Mammary microvascular endothelial cell (primary cell): ENCODE measurements at places on chromosomes 11 and 22. TPM values are rescaled to one million over a fixed set of nuclear protein-coding genes. Genes with fewer than 3 reads are reported as not detected.

DUSP8 gene
- 3.3 and 3.7 TPM in 2 replicates for total RNA-seq

CECR2 gene
- 0.05 and 0.13 TPM in 2 replicates for total RNA-seq

OR4D11 gene
- total RNA-seq = not detected in 2 replicates

CHRDL2 gene
- total RNA-seq = not detected in 2 replicates

LIPT2 gene
- 1.2 and 2.6 TPM in 2 replicates for total RNA-seq

ST14 gene
- total RNA-seq = under 0.01 and 0.05 TPM in 2 replicates

CALCA gene
- not detected in 2 replicates for total RNA-seq

DCHS1 gene
- 22.5 and 23.9 TPM in 2 replicates for total RNA-seq

CST6 gene
- 0.20 and 0.25 TPM in 2 replicates for total RNA-seq

BIK gene
- 0.39 and 0.53 TPM in 2 replicates for total RNA-seq

CTSF gene
- total RNA-seq = 7.4 and 8.3 TPM in 2 replicates

CSF2RB gene
- 9.5 and 10.5 TPM in 2 replicates for total RNA-seq

CEND1 gene
- total RNA-seq = 0.20 and 0.40 TPM in 2 replicates

EI24 gene
- total RNA-seq = 134 and 138 TPM in 2 replicates

ANO3 gene
- not detected in 2 replicates for total RNA-seq

DDX25 gene
- not detected in 2 replicates for total RNA-seq

C11orf42 gene
- total RNA-seq = not detected in 2 replicates

NPAS4 gene
- not detected in 2 replicates for total RNA-seq

OR52I2 gene
- total RNA-seq = not detected in 2 replicates

ACRV1 gene
- not detected in 2 replicates for total RNA-seq

JHY gene
- total RNA-seq = 1.2 and 1.7 TPM in 2 replicates

HTR3B gene
- not detected in 2 replicates for total RNA-seq

SLC22A8 gene
- total RNA-seq = not detected in 2 replicates

BEST1 gene
- total RNA-seq = not detected in 2 replicates

KRTAP5-9 gene
- total RNA-seq = 0.20 TPM in 1 of 2 replicates, not detected in the other

OR51V1 gene
- total RNA-seq = not detected in 2 replicates

SPON1 gene
- total RNA-seq = 0.13 TPM in 1 of 2 replicates, not detected in the other

ALDH3B1 gene
- 0.94 and 1.5 TPM in 2 replicates for total RNA-seq

CEP126 gene
- 0.34 and 0.60 TPM in 2 replicates for total RNA-seq

SERPINH1 gene
- total RNA-seq = 687 and 873 TPM in 2 replicates

ACO2 gene
- total RNA-seq = 83.7 and 94.3 TPM in 2 replicates

OR10A2 gene
- total RNA-seq = not detected in 2 replicates

TRIM49 gene
- not detected in 2 replicates for total RNA-seq

NXPE1 gene
- total RNA-seq = not detected in 2 replicates

ELF5 gene
- total RNA-seq = not detected in 2 replicates

HEPN1 gene
- total RNA-seq = not detected in 2 replicates

GUCY1A2 gene
- under 0.01 and 0.05 TPM in 2 replicates for total RNA-seq

NLRP14 gene
- total RNA-seq = not detected in 2 replicates

PGA5 gene
- not detected in 2 replicates for total RNA-seq

YAP1 gene
- total RNA-seq = 7.5 and 10.3 TPM in 2 replicates

OR10D3 gene
- total RNA-seq = not detected in 2 replicates

ZNF280B gene
- total RNA-seq = 0.73 and 0.94 TPM in 2 replicates

DSCAML1 gene
- not detected in 2 replicates for total RNA-seq

BIRC3 gene
- total RNA-seq = 10.7 and 11.2 TPM in 2 replicates

OR8G5 gene
- total RNA-seq = not detected in 2 replicates

HBG2 gene
- not detected in 2 replicates for total RNA-seq

OR52N4 gene
- not detected in 2 replicates for total RNA-seq

ROM1 gene
- 1.3 and 7.3 TPM in 2 replicates for total RNA-seq

ASCL2 gene
- total RNA-seq = not detected in 2 replicates

PRODH gene
- 0.20 TPM in 1 of 2 replicates, not detected in the other for total RNA-seq

PPFIBP2 gene
- total RNA-seq = 0.33 and 2.3 TPM in 2 replicates

PATE2 gene
- 1.3 TPM in 1 of 2 replicates, not detected in the other for total RNA-seq

MMP8 gene
- total RNA-seq = not detected in 2 replicates
